ENCODE measurements at places on chromosomes 1 and 21.

DNA sequence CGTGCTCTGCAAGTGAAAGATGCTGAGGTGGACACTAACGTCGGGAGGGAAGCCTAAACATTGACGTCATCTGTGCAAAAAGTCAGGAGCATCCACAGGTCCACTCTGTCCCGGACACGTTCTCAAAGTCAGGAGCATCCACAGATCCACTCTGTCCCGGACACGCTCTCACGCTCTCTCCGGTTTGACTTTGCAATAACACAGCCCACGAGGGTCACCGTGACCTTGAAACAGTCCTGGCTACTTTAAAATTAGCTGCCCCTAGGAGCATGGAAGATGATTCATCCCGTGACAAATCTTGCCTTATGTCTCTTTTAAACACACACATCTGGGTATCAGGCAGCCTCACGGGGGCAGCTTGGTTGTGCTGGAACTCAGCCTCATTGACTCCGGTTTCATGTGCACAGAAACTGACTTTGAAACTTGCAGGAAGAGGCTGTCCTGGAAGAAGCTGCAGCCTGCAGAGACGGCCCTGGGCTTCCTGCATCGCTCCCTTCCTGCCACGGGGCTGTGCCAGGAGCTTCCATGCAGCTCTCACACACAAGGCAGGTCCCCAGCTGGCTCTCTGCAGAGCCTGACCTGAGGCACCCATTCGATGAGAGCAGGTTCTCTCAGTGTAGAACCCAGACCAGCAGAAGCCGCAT is 18.1 kb upstream of the COL18A1 start:
- DNase-seq = peak; percentile 81

DNA sequence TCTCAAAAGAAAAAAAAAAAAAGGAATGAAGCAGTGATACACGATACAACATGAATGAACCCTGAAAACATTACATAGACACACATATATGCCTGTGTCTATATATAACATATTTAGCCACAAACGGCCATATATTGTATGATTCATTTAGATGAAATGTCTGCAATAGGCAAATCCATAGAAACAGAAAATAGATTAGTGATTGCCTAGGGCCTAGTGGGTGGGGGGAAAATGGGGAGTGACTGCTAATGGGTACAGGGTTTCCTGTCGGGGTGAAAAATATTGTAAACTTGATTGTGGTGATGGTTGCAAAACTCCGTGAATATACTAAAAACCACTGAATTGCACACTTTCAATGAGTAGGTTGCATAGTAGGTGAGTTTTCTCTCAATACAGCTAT is 6.0 kb upstream of the H6PD start:
- DNase-seq = no peak

DNA sequence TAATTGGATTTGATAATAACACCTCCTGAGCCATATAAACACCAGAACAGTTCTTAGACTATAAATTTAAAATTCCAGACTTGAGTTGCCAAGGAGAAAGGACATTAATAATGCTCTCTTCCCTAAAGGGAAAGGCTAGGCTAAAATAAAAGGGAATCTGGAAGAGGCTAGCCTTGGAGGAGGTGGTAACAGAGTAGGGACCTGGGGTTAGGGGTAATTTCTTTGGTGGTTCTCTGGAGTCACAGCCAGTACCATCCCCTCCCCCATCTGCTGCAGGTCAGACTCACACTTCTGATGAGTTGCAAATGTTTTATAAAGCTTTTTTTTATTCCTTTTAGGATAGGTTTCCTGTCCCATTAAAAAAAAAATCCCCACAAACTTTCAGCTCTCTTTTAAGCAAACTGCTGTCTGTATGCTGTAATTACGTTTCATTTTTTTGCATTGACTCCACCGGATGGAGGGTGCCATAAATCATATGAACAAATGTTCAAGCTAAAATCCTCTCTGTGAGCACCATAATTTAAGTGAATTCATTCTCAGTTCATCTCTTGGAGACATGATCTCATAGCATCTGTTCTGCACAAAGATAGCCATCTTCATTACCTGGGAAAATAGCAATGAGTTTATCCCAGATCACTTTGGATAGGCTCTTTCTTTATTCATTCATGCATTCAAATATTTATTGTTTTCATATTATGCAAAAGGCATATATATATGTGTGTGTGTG is 379.6 kb downstream of the TTLL7 start:
- peak; percentile 14 for DNase-seq

- no peak for DNase-seq
These were observed 96.7 kb downstream of the ZP4 start for GRCh38 chr1:237794071-237794470.

GRCh38 chr1:1228596-1229321 is 3.0 kb downstream of the SDF4 start:
- no peak for DNase-seq

- DNase-seq = no peak
These were observed 299.7 kb downstream of the VAV3 start for GRCh38 chr1:107664982-107665925.

DNA sequence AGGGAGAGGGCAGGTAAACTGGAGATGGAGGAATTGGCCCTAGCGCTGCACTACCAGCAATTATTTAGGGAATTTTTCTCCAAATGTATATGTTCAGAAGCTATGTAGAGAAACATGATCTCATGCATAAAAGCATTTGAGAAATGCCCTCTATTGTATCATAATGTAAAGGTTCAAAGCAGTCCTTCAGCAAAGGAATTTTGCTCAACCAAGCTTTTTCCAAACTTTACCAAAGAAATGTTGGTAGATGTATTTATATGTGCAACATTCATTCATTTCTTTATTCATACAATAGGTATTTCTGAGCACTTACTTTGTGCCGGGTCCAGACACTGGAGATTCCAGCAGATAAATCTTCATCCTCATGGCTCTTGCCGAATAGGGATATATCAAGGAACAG is 64.4 kb downstream of the XCL1 start:
- DNase-seq = no peak

- DNase-seq = no peak
These were observed 59.6 kb downstream of the UCK2 start for GRCh38 chr1:165886983-165887382.

DNA sequence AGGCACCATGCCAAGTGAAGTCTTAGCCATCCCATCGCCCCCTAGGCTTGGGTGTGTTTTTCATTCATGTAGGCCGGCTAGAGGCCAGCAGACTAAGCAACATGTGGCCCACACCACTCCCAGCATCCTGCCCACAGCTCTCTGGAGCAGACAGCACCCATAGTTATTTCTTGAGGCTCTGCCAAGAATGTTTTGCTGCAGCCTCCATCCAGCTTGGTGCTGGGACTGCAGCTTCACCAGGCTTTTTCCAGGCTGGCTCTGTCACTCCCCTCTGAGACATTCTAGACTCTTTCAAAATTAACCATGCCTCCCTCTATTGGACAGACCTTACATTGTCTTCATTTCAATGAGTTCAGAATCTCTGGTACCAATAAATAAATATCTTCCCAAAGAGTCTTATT is 104.2 kb downstream of the DUSP10 start:
- peak; percentile 36 for DNase-seq

DNA sequence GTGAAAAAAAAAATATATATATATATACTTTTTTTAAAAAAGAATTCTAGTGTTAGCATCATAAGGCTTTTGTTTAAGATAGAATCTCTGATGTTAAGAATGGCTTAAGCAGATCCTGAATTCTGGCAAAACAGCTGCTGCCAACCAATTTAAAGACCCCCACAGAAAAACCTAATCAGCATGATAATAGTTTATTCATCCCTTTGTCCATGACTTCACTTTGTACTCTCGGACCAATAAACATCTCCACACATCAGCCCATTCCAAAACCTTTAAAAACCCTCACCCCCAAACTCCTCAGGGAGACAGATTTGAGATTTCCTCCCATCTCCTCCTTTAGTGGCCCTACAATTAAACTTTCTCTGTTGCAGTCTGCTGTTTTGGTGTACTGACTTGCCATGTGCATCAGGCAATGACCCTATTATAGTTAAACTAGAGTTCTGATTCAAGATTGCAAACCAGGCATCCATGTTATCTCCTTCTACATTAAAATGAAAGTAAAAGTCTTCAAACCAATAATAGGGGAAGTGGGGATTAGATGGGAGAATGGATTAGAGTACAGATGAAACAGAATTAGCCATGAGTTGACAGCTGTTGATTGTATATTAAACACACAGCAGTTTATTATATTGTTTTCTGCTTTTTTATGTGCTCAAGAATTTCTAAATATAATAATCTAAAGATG is 9.8 kb upstream of the PHTF1 start:
- DNase-seq = no peak

- DNase-seq = no peak
These were observed 7.0 kb upstream of the ABCD3 start for GRCh38 chr1:94411237-94411636.

DNA sequence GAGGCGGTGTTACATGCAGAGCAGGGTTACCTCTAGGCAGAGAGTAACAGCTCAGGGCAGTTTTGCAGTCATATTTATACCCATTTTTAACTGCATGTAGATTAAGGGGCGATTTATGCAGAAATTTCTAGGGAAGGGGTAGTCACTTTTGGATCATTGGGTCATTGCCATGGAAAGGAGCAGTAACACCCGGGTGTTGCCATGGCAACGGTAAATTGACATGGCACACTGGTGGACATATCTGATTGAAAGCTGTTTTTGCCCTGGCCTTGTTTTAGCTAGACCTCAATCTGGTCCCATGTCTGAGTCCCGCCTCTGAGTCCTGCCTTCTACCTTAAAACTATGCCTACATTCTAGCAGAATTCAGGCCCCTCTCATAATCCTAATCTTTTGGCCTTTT is 11.8 kb upstream of the USP1 start:
- DNase-seq = no peak

DNA sequence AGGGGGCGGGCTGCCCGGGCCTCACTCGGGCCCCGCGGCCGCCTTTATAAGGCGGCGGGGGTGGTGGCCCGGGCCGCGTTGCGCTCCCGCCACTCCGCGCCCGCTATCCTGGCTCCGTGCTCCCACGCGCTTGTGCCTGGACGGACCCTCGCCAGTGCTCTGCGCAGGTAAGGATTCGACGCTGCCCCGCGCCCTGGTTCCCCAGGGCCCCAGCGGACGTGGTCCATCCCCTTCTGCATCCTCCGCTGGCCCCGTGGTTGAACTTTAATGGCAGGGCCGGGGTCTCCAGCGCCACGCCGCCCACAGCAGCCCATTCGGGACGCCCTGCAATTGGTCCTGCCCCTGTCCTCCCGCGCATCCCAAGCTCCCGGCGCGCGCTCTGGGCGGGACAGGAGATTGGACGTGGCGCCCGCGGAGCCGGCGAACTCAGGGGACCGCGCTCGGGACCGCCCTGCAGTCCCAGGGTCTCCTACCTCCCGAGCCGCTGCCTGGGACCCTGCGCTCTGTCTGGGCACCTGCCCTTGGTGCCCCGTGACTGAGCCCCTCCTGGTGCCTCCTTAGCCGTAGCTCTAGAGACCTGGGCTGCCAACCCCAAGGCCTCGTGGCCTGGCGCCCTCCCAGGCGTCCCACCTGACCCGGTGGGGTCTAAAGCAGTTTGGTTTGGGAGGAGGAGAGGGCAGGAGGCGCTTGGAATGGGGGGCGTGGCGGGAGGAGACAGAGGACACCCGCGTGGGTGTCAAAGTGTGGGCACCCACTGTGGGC is at the start of gene ALPL:
TSS of gene ALPL (plus strand) at position 73 of the 762 bp plus-strand sequence. CDS start 44,659 bp downstream, outside the sequence.
- no peak for DNase-seq

GRCh38 chr1:7178336-7178735 is 393.1 kb downstream of the CAMTA1 start:
- no peak for DNase-seq

DNA sequence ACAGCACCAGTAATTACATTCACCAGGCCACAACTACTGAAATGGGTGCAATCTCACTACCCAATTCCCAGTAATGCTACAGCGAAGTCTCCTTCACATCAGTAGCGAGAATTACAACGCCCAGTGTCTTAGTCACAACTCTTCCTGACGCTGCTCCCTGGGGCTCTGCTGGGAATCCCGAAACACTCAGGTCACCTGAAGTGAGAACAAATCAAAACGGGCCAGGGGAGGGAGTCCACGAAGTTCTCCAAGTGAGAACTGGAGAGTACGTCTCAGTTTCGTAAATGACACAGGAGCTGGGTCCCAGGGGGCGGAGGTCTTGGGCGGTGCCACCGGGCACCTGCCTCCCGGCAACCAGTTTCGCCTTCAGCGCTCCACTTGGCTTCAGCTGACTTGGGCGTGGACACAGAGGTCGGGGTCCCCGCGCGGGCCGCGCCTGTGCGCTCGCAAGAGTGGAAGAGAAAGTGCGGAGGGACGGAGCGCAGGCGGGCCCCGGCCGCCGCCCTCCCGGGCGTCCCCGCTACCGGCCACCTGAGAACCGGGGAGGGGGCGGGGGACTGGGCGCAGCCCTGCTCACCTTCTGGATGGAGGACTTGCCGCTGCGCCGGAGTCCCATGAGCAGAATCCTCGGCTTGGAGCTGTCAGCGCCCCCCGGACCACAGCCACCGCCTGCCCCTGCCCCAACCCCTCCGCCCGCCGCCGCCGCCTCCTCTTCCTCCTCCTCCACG is 575 bp downstream of the RRAGC start:
- DNase-seq = no peak

GRCh38 chr1:59556802-59557548 is 257.8 kb upstream of the HOOK1 start:
- no peak for DNase-seq

GRCh38 chr1:99680270-99680669 is 34.4 kb downstream of the PALMD start:
- DNase-seq = no peak

GRCh38 chr1:176719447-176719846 is 256.5 kb downstream of the PAPPA2 start:
- DNase-seq = no peak

DNA sequence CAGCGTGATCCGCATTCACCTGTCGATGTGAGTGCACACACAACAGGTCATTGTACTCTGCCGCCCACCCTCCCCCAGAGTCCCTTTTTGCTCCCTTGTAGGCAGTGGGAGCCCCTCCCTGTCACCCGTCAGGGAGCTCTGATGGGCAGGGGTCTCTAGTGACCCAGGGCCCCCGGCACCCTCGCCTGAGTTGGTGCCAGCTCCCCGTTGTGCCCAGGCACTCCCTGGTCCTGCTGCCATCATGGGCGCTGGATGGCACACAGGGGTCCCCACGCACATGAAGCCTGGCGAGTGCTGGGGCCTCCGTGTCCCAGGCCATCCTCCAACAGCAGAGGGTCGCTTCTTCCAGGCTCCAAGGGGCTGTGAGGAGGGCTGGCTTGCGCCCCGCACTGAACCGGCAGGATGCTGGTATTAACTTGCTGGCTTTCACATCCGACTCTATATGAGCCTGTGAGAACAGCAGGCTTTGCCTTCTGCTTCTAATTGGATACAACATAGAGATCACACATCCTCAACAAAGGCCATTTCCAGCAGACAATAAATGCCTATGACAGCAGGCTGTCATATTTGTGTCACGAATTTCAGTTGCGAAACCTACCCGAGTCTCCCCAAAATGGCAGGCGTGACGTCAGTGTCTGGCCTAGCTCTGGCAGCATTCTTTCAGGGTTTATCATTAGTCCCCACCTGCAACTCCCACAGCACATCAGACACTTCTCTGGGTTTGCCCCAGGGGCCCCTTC is 35.4 kb downstream of the KIAA1614 start:
- peak; percentile 47 for DNase-seq

- DNase-seq = no peak
These were observed 42.5 kb downstream of the EPRS1 start for GRCh38 chr1:220003610-220004299.

GRCh38 chr1:226215239-226215638 is 8.2 kb upstream of the MIXL1 start:
- DNase-seq = no peak

- no peak for DNase-seq
These were observed 27.9 kb downstream of the LRRC8B start for GRCh38 chr1:89552471-89553081.

- no peak for DNase-seq
These were observed 40.5 kb downstream of the FAAP20 start for GRCh38 chr1:2154022-2154421.

Measured in skin of body (tissue), 3 donors.